ENCODE measurements at places on chromosomes 2 and 18.

DNA sequence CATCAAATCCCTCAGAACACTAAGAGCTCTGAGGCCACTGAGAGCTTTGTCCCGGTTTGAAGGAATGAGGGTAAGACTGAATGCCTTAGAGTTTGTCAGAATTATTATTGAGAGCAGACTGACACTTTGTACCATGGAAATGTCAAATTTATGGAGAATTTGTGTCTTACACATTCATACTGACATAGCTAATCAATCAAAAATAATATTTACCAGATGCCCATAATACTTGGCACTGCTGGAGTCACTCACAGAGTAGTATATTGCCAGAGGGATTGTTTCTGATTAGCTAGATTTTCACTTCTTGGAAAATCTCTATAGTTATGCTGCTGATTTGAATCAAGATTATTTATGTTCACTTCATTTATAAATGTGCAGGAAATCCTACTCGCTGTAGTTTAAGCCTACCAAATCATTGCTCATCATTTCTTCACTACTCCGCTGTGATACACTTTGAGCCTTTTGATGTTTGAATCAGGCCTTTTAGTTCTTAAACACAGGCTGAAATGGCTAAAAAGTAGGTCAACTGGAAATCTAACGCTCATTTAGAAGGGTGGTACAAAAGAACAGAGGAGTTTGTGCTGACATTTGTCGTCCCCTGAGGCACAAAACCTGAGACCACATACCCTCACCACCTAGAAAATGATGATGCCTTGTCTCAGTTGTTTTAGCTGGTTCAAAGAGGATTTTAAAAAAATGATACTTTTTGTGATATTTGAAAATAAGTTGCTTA lies 96.1 kb upstream of the CSRNP3 start:
- no peak for DNase-seq

DNA sequence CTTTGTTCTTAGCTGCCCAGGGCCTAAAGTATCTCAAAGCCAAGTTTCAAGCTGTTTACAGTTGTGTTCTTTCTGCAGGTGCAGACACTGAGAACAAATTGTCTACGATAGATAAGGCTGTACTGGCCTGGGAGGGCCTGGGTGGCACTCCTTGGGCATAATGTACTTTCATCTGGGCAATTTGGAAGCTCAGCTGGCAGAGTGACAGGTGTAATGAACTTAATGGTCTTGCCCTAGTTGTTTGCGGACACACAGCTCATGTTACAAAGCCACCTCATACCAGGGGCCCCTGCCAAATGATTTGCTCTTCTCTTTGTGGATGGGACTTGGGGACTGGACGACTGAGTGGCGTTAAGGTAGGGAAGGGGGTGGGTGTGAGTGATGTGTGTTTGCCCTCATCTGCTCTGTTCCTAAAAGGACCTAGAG lies 4.3 kb downstream of the LDLRAD4 start:
- no peak for DNase-seq

DNA sequence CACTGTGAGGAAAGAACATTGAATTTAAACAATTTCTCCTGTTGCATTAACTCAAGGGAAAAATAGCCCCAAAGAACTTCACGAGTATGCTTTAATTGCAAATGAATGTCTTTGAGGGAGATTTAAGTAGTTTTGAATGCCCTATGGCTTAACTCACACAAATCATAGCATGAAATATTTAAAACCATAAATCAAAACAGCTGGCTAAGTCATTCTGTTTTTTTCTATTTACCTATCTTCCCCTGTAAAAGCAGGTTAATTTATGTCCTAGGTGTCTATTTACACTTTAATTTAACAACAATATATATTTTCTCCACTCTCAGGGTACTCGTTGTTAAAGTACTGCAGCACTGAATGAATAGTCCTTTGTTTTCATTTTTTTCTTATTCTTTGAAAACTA lies 118.8 kb upstream of the PIEZO2 start:
- DNase-seq, result no peak

GRCh38 chr2:137747509-137747908 lies 216.8 kb upstream of the HNMT start:
- no peak for DNase-seq

- DNase-seq, result no peak
Observed at GRCh38 chr2:205686056-205686782, 3.9 kb downstream of the NRP2 start.

GRCh38 chr2:43041661-43042360 lies 184.6 kb downstream of the ZFP36L2 start:
- no peak for DNase-seq

GRCh38 chr2:191933307-191934105 lies 86.6 kb upstream of the CAVIN2 start:
- no peak for DNase-seq

DNA sequence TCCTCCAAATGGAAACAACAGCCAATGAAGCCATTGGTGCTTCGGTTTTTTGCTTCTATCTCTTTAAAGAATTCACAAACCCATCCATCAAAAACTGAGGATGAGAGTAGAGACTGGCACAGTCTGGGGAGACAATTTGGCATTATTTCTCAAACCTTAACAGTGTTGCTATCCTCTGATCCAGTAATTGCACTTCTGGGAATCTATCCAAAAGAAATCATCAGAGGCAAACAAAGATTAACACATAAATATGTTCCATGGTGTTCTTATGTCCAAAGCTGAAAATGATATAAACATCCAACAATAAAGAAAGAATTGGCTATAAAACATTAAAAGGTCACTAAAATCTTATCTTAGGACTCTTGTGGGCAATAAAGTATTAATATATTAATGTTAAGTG lies 35.1 kb downstream of the REEP1 start:
- DNase-seq, result no peak

- no peak for DNase-seq
Observed at GRCh38 chr18:61719671-61720070, 173.1 kb downstream of the RNF152 start.

- DNase-seq, result no peak
Observed at GRCh38 chr2:226836548-226836885, 663 bp downstream of the RHBDD1 start.
